T-helper 17 cell (primary cell): ENCODE measurements at places on chromosomes 5 and 9.

- no peak for DNase-seq
These were observed 237.8 kb upstream of the DAPK1 start for GRCh38 chr9:87259543-87260518.

GRCh38 chr5:116672203-116672602 is 97.6 kb upstream of the SEMA6A start:
- DNase-seq: no peak

- DNase-seq: no peak
These were observed 6.2 kb upstream of the SAR1B start for GRCh38 chr5:134638760-134639201.

GRCh38 chr5:27266184-27266583 is 227.8 kb upstream of the CDH9 start:
- DNase-seq: no peak

DNA sequence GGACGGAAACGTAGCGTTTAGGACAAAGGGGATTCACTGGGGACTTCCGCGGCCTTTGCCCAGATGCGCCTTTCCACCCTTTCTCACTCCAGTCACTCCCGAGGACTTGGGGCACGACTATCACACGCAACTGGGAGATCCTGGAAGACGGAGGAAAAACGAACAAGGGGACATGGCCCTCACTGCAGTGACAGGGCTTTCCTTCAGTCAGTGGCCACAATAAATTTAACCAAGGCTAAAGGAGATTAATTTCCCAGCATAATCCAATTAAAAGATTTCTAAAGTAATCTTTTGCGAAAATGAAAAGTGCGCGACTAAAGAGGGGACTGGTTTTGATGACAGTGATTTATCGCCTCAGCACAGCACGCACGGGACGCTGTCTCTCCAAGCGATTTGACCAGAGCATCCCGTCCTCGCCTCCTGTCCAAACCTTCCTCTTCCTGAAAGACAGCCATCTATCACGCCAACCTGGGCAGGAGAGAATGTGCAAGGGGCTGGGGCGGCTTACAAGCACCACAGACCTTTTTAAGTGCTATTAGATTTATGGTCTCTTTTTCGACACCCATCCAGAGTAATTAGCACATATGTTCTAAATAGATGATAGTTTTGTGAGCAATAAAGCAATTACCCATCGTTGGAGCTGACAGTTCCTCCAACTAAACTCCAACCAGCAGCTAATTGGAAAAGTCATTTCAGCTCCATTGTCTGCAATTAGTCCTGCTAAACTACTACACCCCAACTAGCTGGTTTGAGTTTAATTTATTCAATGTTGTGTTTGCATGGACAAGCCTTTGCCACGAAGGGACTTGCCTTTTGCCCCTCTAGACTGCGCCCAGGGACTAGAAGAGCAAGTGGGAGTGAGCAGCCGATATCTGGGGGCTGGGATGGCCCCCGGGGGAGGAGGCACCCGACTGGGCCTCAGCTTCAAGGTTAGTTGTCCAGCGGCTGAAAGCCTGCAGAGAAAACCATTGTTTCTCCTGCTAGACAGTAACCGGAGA is 7.4 kb downstream of the NR2F1-AS1 start:
- no peak for DNase-seq

- no peak for DNase-seq
These were observed 19.4 kb upstream of the RNF130 start for GRCh38 chr5:180090769-180091546.

GRCh38 chr5:82351754-82352145 is 73.6 kb upstream of the RPS23 start:
- no peak for DNase-seq

- no peak for DNase-seq
These were observed 567.2 kb upstream of the MEF2C start for GRCh38 chr5:89450149-89450538.

DNA sequence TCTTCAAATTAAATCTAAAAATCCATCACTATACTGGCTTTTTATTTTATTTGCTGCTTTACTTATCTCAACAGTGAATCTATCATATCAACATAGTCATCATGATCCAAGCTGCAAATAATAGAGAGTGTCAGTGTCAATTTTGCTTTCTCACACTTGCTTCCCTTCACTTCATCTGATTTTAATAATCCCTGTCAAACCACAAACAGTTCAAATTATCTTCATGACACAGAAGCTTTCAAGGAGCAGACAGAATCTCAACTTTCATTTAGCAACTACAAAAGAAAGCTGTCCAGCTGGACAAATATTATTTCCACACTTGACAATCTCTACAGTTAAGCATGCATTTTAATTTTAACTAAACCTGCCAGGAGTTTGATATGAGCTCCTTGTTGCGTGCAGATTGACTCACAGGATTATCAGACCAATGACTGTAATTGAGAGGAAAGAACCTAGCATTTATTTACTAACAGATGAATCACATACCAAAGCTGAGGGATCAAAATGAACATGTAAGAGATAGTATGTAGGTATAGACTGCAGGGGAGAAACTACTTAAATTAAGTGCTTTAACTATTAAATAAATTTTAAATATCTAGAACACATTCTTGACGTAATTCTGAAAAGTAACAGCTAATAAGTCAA is 56.0 kb downstream of the KIAA0825 start:
- no peak for DNase-seq

GRCh38 chr5:10607023-10607665 is 43.3 kb downstream of the ANKRD33B start:
- no peak for DNase-seq

- no peak for DNase-seq
These were observed 94.3 kb upstream of the ARRDC3 start for GRCh38 chr5:91477408-91477807.

GRCh38 chr9:91193087-91193657 is 168.5 kb downstream of the AUH start:
- DNase-seq: no peak
